ENCODE measurements at places on chromosomes 1 and 21.

GRCh38 chr1:160640359-160641123 is 6.3 kb downstream of the SLAMF1 start:
- DNase-seq = no peak

DNA sequence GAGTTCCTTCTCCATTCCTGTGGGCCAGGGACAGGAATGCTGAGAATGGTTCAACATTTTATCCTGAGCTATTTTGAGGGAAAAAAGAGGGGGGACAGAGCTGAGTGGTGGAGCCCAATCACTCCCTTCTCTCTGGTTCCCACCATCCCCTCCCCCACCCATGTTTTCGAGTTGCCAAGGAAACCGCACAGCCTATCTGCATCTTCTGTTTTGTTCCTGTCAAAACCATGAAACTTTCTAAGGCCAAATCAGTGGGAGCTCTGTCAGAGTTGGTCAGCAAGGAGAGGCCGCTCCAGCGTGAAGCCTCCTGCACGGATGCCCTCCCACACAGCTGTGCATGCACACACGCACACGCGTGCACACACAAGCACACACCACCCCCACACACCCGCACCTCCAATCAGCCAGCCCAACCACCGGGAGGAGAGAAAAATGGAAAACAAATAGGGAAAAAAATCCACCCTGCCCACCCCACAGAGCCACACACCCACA is 54.5 kb upstream of the ATP2B4 start:
- DNase-seq = no peak

- DNase-seq = no peak
Measured at GRCh38 chr1:235639226-235640205, 10.1 kb downstream of the GNG4 start.

DNA sequence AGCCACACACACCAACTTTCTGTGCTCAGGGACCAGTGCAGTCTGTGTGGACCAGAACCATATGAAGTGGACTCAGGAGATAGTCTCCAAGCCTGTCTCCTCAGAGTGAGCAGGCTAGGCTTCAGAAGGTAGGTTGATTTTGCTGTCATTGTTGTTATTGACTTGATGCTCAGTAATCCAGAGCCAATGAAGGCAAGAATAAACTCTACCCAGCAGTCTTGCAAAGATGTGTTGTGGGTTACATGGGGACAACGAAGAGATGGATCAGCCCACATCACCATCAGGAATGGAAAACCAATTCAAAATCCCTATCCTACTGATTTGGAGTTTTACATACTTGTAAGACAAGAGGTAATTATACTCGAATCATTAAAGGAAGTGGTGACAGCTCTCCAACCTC is 37.4 kb downstream of the PHC2 start:
- no peak for DNase-seq

DNA sequence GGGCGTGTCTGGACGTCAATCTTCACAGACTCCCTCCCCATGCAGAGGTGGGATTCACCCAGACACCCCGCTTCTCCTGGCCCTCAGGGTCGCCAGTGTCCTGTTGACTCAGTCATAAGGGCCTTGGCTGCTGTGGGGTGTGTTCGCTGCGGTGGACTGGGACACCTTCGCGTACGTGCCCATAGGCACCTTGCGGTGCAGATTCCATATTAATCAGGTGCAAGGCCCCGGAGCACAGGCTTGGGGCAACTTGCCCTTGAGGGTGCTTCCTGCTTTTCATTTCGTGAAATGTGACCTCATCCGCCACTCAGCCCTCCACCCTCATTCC is 398 bp upstream of the SLC30A10 start:
- no peak for DNase-seq

GRCh38 chr1:211135342-211135950 is 1.5 kb upstream of the KCNH1 start:
- DNase-seq = no peak

GRCh38 chr1:108862698-108863477 is 6.0 kb upstream of the AKNAD1 start:
- no peak for DNase-seq

GRCh38 chr1:50559421-50559820 is 136.2 kb upstream of the DMRTA2 start:
- no peak for DNase-seq

DNA sequence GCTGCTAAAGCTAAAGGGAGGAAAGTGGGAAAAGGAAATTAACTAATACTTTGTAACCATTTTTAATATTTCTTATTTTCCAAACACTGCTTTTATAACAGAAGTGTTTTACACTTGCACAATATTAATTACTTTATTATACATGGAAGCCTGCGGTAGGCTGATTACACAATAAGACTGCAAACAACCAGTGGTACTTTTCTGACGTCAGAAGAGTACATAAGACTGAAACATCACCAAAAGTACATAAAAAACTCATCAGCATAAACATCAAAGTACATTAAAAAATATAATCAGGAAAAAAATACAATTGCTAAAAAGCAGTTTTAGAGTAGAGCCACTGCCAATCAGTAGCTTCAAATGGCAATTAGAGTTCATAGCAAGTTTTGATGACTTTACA is 4.6 kb downstream of the ZNF281 start:
- DNase-seq = no peak

DNA sequence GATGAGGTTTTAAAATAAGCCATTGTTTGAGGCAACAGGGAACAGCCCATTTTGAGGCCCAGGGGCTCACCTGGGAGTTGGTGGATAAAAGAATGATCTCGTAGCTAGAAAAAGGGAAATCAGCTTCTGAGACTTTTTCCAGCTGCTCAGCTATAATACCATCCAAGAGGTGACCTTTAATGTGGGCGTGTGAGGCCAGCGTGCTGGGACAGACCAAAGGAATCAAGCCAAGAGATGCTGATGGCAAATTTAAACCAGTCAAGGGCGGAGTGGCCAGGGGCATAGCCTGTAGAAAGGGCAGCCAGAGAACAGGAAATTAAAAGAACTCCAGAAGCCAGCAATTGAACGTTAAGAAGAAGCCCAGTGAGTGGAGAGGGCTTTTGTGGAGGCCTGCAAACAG is 132.6 kb downstream of the IER5 start:
- no peak for DNase-seq

- DNase-seq = no peak
Measured at GRCh38 chr21:42438316-42439205, 34.9 kb downstream of the UBASH3A start.

GRCh38 chr1:9842781-9843575 is 19.2 kb upstream of the CLSTN1 start:
- no peak for DNase-seq

DNA sequence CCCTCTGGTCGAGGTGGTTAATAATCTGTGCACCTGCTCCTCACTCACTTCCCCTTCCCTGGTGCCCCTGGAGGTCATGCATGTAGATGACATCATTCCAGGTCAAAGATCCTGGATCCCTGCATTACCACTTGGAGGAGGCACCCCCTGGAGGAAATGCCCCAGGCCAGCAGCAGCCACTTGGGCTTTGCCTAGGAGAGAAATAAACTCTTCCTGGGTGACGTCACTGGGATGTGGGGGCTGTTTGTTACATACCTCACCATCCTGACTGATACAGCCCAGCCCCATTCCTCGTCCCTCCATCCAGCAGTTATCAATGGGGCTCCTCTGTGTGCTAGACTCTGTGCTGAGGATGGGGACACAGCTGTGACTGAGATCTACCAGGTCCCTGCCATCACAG is 433.6 kb downstream of the PTPRU start:
- DNase-seq = no peak

DNA sequence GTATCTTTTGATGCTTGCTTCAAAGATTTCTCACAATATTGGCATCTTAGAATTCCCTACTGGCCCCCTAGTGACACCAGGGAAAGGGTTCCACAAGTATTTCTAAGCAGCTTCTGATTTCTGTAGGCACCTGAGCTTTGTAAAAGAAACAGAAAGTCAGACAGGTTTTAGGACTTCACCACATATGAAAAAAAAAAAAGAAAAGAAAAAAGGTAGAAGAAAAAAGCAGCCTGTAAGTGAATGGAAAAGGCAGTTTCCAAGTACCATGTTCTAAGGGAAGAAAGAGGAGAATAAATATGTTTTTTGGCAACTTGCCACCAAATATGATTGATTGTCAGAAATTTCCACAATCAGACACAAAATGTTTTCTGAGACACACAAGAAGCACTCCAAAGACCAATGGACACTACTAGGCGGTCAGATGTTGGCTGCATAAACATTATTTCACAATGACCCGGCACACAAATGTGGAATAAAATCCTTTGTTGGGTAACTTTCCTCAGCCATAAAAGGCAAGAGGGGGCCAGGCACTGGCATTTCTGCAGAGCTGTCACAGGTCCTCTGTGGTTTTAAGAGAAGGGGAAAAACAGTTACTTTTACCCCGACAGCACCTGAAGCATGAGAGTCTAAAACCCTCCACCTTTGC is 12.7 kb upstream of the CPLANE2 start:
- DNase-seq = no peak

DNA sequence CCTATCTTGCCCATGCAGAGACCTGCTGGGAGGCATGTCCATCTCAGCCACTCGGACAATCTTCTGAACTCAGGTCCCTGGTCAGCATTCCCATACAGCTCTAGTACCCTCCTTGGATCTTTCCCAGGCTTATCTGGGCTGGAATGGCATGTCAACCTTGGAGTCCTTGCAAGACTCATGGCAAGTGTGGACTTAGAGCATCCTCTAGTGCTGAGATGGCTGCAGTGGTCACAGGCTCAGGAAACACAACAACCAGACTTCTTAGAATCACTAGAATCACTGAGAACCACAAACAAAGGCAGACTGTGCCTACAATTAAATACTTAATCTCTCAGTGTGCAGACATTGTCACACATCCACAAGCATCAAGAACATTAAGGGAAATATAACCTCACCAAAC is 73.1 kb upstream of the TSHB start:
- no peak for DNase-seq

- DNase-seq = no peak
Measured at GRCh38 chr1:2050461-2050792, 216 bp downstream of the PRKCZ start.
